ENCODE measurements at places on chromosomes 6 and 20. TPM values are rescaled to one million over a fixed set of nuclear protein-coding genes. Genes with fewer than 3 reads are reported as not detected.

Gene PRDM13
- not detected for polyA plus RNA-seq

Gene ZNF311
- not detected for polyA plus RNA-seq

Gene ASF1A
- polyA plus RNA-seq = 72.0 TPM

Gene MOXD1
- not detected for polyA plus RNA-seq

Gene EYA4
- polyA plus RNA-seq = not detected

Gene LY6G6C
- not detected for polyA plus RNA-seq

GRCh38 chr20:58569241-58570125 lies 54.3 kb upstream of the APCDD1L start:
- H3K27me3 ChIP-seq = no peaks in the 10 kb centered on the region
- H3K36me3 ChIP-seq = no peaks in the 10 kb centered on the region
- no peak overlapping the region for H3K27ac ChIP-seq
- no peaks in the 10 kb centered on the region for H3K4me1 ChIP-seq
- H3K4me3 ChIP-seq = no peak overlapping the region
- no peak for DNase-seq

DNA sequence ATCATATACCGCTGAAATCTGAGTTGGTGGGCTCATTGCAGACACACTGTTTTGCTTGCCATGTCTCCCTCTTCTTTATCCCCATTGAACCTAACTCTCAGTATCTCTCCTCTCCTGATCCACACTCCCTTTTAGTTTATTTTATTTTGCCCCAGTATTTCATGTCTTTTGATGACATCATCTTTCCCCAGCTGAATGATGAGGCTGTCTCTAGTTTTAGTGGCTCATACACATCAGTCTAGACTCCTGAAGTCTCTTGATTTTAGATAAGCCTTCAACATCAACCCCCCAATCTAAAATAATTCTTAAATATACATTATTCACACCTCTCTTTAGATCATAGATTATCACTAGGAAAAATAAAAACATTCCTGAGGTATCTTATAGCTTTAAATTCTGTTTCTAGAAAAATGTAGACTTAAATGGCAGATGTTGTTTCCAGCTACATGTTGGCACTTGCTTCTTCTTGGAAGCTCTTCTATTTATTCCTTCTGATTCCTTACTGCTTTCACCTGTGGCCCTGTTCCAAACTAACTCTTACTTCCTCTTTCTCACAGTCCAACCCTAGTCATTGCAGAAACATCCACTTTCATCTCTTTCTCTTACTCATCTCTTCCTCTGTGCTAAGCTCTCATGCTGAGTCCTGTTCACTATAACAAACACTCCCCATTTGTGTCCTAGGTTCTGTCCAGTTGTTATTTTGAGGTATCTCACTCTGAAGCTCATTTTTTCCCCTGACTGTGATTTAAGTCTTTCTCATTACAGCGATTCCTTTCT lies 191.9 kb upstream of the SLC35B3 start:
- DNase-seq = no peak
- no peak overlapping the region for H3K4me3 ChIP-seq
- no peaks in the 10 kb centered on the region for H3K36me3 ChIP-seq

DNA sequence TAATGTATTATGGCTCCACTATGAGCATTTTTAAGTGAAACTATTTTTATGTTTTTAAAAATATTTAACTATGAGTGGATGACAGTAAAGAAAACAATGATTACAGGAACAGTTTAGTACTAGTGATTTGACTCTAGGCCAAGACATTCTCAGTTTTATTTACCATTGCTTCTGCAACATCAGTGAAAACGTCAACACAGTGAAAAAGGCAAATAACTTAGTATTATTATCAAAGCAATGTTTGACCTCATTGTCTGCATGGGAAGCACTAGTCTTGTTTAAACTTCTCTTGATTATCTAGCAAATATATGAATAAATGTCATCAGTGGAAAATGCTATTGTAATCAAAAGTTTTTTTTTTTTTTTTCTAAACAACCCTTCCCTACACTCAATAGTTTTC lies 165.0 kb downstream of the HTR1B start:
- no peaks in the 10 kb centered on the region for H3K4me1 ChIP-seq
- no peak overlapping the region for H3K4me3 ChIP-seq
- no peak for DNase-seq
- H3K27ac ChIP-seq = no peak overlapping the region

DNA sequence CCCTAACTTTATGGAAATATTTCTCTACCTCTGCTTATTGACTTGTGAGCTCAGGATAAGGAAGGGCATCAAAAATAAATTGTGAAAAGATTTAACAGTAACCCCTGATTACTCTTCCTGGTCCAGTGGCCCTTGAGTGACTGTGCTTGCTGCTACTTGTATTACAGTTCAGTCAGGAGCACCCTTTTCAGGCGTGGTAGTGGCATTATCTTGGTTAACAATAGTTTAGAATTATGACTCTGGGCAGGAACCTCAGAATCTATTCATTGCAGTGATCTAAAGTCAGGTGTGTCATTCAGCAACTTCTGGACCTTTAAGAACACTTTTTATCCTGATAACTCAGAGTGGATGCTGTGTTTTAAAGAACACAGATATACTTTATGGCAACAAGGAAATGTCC lies 43.4 kb downstream of the FAM135A start:
- H3K4me3 ChIP-seq = no peak overlapping the region
- no peaks in the 10 kb centered on the region for H3K4me1 ChIP-seq
- H3K27me3 ChIP-seq = no peaks in the 10 kb centered on the region
- H3K27ac ChIP-seq = no peak overlapping the region
- no peak for DNase-seq
- no peaks in the 10 kb centered on the region for H3K36me3 ChIP-seq

DNA sequence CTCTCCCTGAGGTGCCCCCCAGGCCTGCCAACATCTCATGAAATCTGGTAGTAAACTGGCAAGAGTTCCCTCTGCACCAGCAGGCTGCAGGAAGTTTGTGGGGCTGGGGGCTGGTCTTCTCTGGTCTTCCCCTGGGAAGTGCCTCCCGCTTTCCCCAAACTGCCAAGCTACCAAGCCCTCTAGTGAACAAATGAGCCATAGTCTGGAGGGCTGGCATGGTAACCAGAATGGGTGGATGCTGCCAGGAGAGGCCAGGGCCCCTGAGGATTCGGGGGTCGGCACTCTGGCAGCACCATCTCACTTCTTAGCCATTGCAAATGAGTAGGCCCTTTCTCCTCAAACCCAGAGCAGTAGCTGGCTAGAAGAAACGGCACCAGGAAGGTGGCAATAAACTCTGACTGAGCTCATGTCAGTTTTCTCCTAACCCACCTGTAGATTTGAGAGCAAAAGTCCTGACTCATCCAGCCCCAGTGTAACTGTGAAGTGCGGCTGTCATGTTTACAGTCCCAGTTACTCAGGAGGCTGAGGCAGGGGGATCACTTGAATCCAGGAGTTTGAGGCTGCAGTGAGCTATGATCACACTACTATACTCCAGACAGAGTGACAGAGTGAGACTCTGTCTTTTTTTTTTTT lies 35.9 kb downstream of the ZC3H12D start:
- H3K4me1 ChIP-seq = no peaks in the 10 kb centered on the region
- H3K27ac ChIP-seq = no peak overlapping the region
- no peak for DNase-seq
- peaks cover 46% of the 10 kb centered on the region for H3K36me3 ChIP-seq
- no peaks in the 10 kb centered on the region for H3K27me3 ChIP-seq

DNA sequence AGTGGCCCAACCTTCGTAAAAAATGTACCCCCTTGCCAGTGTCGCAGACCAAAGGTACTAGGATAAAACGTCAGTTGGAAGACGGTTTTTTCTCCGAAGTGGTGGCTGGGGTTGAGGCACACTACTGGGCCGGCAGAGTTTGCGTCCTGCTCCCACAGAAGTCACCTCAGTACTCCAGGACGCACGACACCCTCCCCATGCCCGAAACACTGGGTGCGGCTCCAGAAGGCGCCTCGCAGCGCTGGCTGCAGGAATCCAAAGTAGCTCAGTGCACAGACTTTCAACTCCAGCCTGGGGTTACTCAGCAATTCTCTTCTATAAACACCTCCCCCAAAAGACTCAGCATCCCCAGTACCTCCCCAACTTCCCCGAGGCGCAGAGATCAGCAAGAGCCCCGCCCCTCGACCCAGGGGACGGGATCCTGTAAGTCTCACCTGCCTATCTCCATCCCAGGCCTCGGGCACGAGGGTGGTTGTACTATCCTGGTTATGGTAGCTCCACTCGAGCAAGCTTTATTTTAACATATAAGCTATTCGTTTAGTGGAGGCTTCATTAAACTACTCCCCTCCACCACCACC lies 88.2 kb downstream of the ZFP64 start:
- no peak overlapping the region for H3K4me3 ChIP-seq
- DNase-seq = peak; percentile 7
- no peaks in the 10 kb centered on the region for H3K36me3 ChIP-seq
- peaks cover 17% of the 10 kb centered on the region for H3K4me1 ChIP-seq
- H3K27me3 ChIP-seq = peaks cover 6% of the 10 kb centered on the region

DNA sequence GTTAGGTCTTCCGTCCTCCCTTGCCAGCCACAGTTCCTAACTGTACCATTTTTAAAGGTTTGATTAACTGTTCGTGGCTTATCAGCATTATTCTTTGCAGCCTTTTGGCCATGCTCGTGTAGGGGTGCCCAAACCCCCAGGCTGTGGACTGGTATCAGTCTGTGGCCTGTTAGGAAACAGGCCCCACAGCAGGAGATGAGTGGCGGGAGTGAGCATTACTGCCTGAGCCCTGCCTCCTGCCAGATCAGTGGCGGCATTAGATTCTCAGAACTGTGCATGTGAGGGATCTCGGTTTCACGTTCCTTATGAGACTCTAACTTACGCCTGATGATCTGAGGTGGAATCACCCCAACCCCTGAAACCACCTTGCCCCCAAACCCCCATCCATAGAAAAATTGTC lies 79.3 kb downstream of the TBC1D7 start:
- H3K4me1 ChIP-seq = no peaks in the 10 kb centered on the region
- H3K4me3 ChIP-seq = no peak overlapping the region
- no peaks in the 10 kb centered on the region for H3K36me3 ChIP-seq
- no peak for DNase-seq
- H3K27me3 ChIP-seq = no peaks in the 10 kb centered on the region

- H3K4me3 ChIP-seq = no peak overlapping the region
- H3K27ac ChIP-seq = no peak overlapping the region
- peaks cover 12% of the 10 kb centered on the region for H3K27me3 ChIP-seq
- no peaks in the 10 kb centered on the region for H3K36me3 ChIP-seq
- DNase-seq = no peak
Measured at GRCh38 chr6:50831186-50831585, 12.5 kb downstream of the TFAP2B start.

DNA sequence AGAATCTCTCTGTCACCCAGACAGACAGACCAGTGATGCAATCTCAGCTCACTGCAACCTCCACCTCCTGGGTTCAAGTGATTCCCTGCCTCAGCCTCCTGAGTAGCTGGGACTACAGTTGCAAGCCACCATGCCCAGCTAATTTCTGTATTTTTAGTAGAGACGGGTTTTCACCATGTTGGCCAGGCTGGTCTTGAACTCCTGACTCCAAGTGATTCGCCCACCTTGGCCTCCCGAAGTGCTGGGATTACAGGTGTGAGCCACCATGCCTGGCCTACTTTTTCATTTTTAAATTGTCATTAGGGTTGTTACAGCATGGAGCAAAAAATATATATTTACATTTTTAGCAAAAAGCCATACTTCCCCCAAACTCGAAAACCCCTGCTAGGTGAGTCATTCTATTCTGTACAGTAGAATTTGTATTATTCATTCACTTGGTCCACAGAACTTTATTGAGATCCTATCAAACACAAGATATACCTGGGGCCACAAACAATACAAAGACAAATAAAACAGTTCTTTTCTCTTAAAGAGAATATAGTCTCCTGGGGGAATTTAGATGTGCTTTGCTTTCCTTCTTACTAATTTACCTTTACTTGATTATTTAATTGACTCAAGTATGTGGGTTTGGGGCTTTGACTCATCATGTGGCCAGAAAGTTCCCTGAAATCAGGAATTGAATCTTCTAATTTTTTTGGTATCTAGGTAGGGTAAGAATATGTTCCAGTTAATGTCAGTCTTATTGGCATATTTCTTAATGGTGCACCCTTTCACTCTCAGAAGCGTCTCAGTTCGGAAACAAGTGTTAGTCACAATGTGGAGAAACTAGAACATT lies 16.6 kb upstream of the CCND3 start:
- H3K4me3 ChIP-seq = no peak overlapping the region
- H3K4me1 ChIP-seq = no peaks in the 10 kb centered on the region
- peaks cover 16% of the 10 kb centered on the region for H3K36me3 ChIP-seq
- H3K27ac ChIP-seq = no peak overlapping the region
- H3K27me3 ChIP-seq = no peaks in the 10 kb centered on the region

DNA sequence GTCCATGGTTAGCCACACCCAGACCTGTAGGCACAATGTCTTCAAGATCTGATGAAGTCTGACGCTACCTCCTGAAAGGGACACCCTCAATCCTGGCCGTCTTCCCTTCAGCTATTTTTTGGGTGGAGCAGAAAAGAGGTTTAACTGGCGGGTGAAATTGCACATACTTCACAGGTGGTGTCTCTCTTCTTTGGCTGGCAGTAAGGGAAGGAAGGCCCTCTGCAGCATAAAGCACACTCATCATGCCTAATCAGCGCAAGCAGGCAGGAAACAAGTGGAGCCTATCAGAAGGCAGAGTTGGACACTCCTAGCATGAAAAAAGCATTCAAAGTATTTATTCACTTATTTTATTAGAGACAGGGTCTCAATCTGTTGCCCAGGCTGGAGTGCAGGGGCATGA lies 32.9 kb downstream of the PNLDC1 start:
- H3K27ac ChIP-seq = no peak overlapping the region
- H3K4me3 ChIP-seq = no peak overlapping the region
- H3K27me3 ChIP-seq = no peaks in the 10 kb centered on the region
- H3K36me3 ChIP-seq = no peaks in the 10 kb centered on the region

DNA sequence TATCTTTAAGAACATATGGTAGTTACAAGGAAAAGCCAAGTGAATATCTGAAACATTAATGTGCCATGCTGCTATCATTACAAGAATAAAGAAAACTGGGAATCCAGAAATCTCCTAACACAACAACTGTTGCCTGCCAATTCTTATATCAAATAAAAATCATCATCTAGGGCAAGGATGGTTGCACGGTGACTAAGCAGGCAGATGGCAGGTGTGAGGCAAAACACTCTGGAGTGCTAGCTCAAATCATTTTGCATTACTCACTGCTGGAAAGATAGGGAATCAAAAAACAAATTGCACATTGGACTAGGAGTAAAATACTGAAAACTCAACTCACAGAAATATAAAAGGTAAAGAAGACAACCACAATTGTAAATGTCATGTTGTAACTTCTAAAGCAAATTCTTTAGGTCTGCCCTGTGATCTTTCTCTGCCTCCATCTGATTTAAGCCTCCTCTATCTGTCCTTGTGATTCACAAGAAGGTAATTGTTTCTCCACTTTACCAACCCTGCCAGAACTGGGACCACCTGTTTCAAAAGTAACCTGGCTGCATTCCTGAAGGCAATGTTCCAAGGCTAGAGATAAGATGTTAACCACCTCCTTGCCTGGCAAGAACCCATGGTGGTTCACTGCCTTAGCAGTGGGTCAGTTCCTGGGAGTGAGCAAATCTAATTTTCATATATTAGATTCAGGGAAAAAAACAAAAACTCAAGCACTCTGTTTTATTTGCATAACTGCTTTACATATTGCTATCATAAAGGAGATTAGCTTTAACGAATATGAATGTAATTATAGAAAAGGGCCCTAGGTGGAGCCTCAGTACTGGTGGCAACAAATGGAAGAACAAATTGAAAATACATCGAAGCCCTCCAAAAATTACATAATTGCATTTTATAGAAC lies 33.1 kb upstream of the LCA5 start:
- no peaks in the 10 kb centered on the region for H3K4me1 ChIP-seq
- no peak overlapping the region for H3K4me3 ChIP-seq
- DNase-seq = peak; percentile 16
- no peak overlapping the region for H3K27ac ChIP-seq

GRCh38 chr6:11964729-11965335 lies 47.3 kb upstream of the HIVEP1 start:
- H3K4me1 ChIP-seq = no peaks in the 10 kb centered on the region
- no peak for DNase-seq
- H3K4me3 ChIP-seq = no peak overlapping the region
- no peaks in the 10 kb centered on the region for H3K27me3 ChIP-seq
- no peaks in the 10 kb centered on the region for H3K36me3 ChIP-seq

Data from CD4-positive, CD25-positive, alpha-beta regulatory T cell (primary cell).